SK-MEL-5 (cell line): ENCODE measurements at places on chromosomes 13 and 19. TPM values are rescaled to one million over a fixed set of nuclear protein-coding genes. Genes with fewer than 3 reads are reported as not detected.

The AP1M2 gene
- total RNA-seq: not detected in 2 replicates

The CD209 gene
- total RNA-seq: not detected in 2 replicates

The KLK14 gene
- total RNA-seq: not detected in 2 replicates

The DPF1 gene
- 1.7 and 2.5 TPM in 2 replicates for total RNA-seq

The FIZ1 gene
- 1.9 and 5.3 TPM in 2 replicates for total RNA-seq

The TNNI3 gene
- total RNA-seq: 1.6 and 2.3 TPM in 2 replicates

The CYP4F11 gene
- total RNA-seq: 0.72 and 0.79 TPM in 2 replicates

The HCN2 gene
- total RNA-seq: 1.1 and 1.2 TPM in 2 replicates

The ZNF471 gene
- total RNA-seq: 0.88 and 1.0 TPM in 2 replicates

The TNFRSF19 gene
- 128 and 130 TPM in 2 replicates for total RNA-seq

The PNKP gene
- 33.8 and 35.9 TPM in 2 replicates for total RNA-seq

The FFAR1 gene
- total RNA-seq: not detected in 2 replicates

The MYO1F gene
- total RNA-seq: 0.05 and 0.27 TPM in 2 replicates

The ARHGAP35 gene
- 14.2 and 16.8 TPM in 2 replicates for total RNA-seq

The KLK15 gene
- not detected in 2 replicates for total RNA-seq

The LIN37 gene
- total RNA-seq: 5.3 and 7.7 TPM in 2 replicates

The MRPL54 gene
- 31.0 and 33.8 TPM in 2 replicates for total RNA-seq

The FXYD1 gene
- not detected in 2 replicates for total RNA-seq

The HSH2D gene
- not detected in 2 replicates for total RNA-seq

The SPACA4 gene
- total RNA-seq: not detected in 2 replicates

The PRR36 gene
- 0.72 TPM in 1 of 2 replicates, not detected in the other for total RNA-seq

The LHFPL6 gene
- 14.1 and 17.2 TPM in 2 replicates for total RNA-seq

The TNFSF13B gene
- total RNA-seq: 2.4 and 5.8 TPM in 2 replicates

The SLC25A41 gene
- total RNA-seq: 0.13 TPM in 1 of 2 replicates, not detected in the other

The POU2F2 gene
- total RNA-seq: not detected in 2 replicates

DNA sequence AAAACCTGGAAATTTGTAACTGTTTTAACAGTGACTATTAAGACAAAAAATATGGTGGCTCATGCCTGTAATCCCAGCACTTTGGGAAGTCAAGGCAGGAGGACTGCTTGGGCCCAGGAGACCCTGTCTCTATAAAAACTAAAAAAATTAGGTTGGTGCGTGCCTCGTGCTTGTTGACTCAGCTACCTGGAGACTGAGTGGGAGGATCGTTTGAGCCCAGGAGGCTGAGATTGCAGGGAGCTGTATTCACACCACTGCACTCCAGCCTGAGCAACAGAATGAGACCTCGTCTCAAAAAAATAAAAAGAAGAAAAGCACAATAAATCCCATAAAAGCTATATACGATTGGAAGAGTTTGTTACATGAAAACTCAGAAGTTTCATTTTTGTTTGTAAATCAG is 23.7 kb downstream of the KLF5 start:
- no peak for DNase-seq

DNA sequence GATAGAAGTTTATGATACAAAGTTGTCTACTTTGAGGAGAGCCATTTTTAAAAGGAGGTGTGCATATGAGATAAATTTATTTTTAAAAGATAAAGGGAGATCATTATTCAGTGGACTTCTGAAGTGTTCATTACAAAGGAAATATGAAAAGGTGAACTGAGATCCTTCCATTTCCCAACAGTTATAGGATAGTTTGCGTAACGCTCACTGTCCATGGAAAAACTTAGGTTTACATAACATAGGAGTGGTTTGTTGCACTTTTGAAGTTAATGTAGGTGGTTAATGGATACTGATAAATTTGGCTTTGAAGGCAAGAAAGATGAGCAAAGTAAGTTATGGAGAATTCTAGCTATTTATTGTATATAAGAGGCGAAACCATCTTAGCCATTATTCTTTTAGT is 92.5 kb downstream of the WDFY2 start:
- no peak for DNase-seq

- no peak for DNase-seq
Measured at GRCh38 chr13:59750860-59751259, 412.9 kb downstream of the DIAPH3 start.

- no peak for DNase-seq
Measured at GRCh38 chr19:22335716-22336115, 49.5 kb downstream of the ZNF729 start.

GRCh38 chr13:71754407-71754974 is 112.5 kb downstream of the DACH1 start:
- peak; percentile 11 for DNase-seq

DNA sequence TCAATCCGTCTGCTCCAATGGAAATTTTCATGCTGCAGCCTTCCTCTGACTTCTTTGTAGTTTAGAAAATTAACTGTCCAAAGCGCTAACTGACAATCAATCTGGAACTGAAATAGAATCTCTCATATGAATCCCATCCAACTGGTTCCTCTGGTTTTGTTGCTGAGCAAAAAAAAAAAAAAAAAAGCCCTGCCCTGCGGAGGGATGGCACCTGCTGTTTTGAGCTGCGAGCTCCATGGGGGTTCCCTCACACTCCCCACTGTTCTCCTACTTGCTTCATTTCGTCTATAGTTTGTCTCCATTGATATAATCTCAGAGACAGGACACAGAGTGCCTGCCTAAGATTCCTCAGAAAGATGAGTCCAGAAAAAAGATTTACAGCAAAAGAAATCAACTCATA is 33.4 kb downstream of the FAAP24 start:
- no peak for DNase-seq

DNA sequence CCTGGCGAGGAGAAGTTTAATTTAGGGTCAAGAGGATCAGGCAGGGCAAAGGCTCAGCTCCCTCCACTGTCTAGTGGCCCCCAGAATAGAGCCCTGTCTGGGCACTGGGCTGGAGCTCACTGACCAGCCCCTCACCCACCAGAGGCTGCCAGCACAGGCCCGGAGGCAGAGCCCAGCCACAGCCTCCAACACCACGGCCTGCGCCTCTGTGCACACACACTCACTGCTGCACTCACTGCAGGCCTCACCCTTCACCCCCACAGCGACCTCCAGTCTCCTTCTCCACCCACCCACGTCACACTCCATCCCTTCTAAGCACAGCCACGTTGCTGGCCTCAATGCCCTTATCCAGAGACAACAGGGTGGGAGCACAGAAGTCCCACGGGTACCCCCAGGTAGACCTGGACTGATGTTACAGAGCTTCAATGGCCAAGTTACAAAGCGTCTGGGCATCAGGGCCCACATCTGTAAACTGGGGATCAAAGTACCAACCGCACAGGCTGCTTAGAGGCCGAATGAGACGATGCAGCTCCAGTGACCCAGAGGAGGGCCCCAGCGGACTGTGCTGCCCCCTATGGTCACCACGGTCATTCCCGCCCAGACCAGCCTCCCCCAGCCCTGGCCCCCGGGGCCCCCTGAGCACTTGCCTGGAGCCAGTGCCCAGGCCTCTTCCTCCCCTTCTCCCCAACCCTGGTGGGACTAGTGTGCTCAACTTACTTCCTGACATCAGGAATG is 4.5 kb upstream of the PRKD2 start:
- no peak for DNase-seq

DNA sequence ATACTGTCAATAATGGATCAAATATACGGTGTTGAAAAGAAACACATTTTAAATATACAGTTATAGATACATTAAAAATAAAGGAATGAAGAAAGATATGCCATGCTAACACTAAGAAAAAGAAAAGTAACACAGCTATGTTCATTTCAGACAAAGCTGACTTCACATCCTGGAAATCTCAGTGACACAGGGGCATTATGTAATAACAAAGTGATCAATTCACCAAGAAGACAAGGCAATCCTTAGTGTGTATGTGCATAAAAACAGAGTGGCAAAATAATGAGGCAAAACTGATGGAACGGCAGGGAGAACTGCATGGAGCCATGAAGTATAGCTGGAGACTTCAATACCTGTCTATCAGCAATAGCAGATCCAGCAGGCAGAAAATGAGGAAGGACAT is 13.1 kb downstream of the ZNF14 start:
- DNase-seq: no peak

- DNase-seq: peak; percentile 53
Measured at GRCh38 chr13:48302871-48303358, 636 bp upstream of the RB1 start.

GRCh38 chr13:98910501-98910951 is 67.3 kb downstream of the DOCK9 start:
- no peak for DNase-seq

DNA sequence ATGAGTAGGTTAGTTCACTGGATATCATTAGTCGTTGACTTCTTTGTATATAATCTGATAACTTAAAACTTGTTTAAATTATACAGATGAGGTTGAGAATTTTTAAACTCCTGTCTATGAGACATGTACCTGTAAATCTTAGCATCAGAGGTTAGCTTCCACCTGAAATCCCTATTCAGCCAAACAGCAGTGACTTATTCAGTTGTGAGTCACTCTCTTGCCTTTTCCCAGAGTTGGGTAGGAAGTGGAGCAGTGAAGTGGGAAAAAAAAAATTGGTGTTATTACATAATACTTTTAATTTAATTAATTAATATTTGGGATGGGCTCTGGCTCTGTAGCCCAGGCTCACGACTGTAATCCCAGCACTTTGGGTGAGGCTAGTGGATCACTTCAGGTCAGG is 32.9 kb downstream of the ZNF701 start:
- no peak for DNase-seq

DNA sequence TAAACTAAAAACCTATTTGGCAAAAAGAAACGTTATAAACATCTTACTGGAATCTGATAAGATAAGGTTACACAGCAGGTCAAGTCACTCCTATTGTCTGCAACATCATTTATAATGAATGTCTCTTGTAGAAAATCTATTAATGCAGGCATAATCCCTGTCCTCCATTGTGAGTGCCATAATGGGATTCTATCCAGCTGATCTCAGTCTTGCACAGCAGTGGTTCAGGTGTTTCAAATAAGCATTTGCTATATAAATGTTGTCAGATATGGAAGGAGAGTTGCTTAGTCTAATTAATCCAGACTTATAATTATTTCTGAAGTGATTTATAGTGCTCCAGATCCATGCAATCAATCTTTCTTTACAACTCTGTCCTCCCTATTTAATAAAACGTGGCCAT is 186.5 kb upstream of the ATXN8OS start:
- no peak for DNase-seq

DNA sequence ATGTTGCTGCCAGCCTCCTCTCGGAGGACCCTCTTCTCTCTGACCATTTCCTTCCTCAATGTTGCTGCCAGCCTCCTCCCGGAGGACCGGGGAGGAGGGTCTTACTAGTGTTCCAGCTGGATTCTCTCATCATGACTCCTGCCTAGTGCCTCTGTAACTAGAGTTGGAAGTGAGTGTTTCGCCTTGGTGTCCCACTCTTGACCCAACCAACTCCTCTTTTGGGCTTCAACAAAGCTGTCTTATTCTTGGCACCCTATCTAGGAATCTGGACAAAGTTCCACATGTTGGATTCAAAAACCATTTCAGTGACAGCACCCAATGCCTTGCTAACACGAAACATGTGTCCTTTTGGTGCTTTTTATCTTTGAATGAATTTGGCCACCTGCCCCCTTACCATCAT is 165.4 kb downstream of the GPC5 start:
- no peak for DNase-seq

- DNase-seq: no peak
Measured at GRCh38 chr19:57888560-57889231, at the start of gene ZNF814. ZNF814 (minus strand) TSS chr19:57889037; CDS start chr19:57888802, 235 bp downstream.

- DNase-seq: peak; percentile 41
Measured at GRCh38 chr13:26762745-26763345, 2.3 kb upstream of the GPR12 start.

GRCh38 chr13:20998649-20999415 is 62.6 kb downstream of the LATS2 start:
- DNase-seq: no peak

GRCh38 chr19:55451163-55451964 is 8.3 kb upstream of the SHISA7 start:
- no peak for DNase-seq

- no peak for DNase-seq
Measured at GRCh38 chr13:29696606-29697005, 101.1 kb upstream of the SLC7A1 start.

- no peak for DNase-seq
Measured at GRCh38 chr13:59332966-59333365, 830.8 kb downstream of the DIAPH3 start.
